ENCODE measurements at places on chromosomes 3 and 15. TPM values are rescaled to one million over a fixed set of nuclear protein-coding genes. Genes with fewer than 3 reads are reported as not detected.

Gene SENP7
- polyA plus RNA-seq: 10.1 TPM

Gene RAB6B
- 2.6 TPM for polyA plus RNA-seq

Gene PLA1A
- 2.9 TPM for polyA plus RNA-seq

Gene GABRR3
- polyA plus RNA-seq: not detected

Gene EFCC1
- polyA plus RNA-seq: 0.11 TPM

Gene CCDC54
- 0.89 TPM for polyA plus RNA-seq

Gene CLRN1
- polyA plus RNA-seq: not detected

Gene CLDN18
- polyA plus RNA-seq: 36.4 TPM

Gene SLC22A13
- polyA plus RNA-seq: not detected

Gene HTD2
- 18.1 TPM for polyA plus RNA-seq

Gene IL5RA
- polyA plus RNA-seq: not detected

Gene KLHL6
- polyA plus RNA-seq: 0.04 TPM

Gene CDCP1
- polyA plus RNA-seq: 4.8 TPM

Gene STOML1
- polyA plus RNA-seq: 19.8 TPM

Gene TBCCD1
- 14.9 TPM for polyA plus RNA-seq

Gene INSYN1
- 8.1 TPM for polyA plus RNA-seq

Gene SLC12A8
- 18.9 TPM for polyA plus RNA-seq

Gene CYP11A1
- polyA plus RNA-seq: 2.6 TPM

Gene CFAP161
- polyA plus RNA-seq: 0.81 TPM

Gene SHF
- 15.0 TPM for polyA plus RNA-seq

Gene CNTN3
- polyA plus RNA-seq: 4.1 TPM

Gene IL20RB
- polyA plus RNA-seq: 0.59 TPM

Gene PRR20G
- polyA plus RNA-seq: not detected

Gene PEX5L
- 0.13 TPM for polyA plus RNA-seq

Gene ZNF621
- 5.9 TPM for polyA plus RNA-seq

Gene FEZF2
- polyA plus RNA-seq: not detected

Gene EOGT
- polyA plus RNA-seq: 7.4 TPM

Gene KPNA4
- polyA plus RNA-seq: 6.8 TPM

Gene KCNH8
- polyA plus RNA-seq: 1.1 TPM

Gene WDR93
- not detected for polyA plus RNA-seq

Gene OIP5
- polyA plus RNA-seq: 3.6 TPM

Gene RTP1
- polyA plus RNA-seq: not detected

Gene GHSR
- not detected for polyA plus RNA-seq

Gene ABCC5
- polyA plus RNA-seq: 36.5 TPM

Gene SLC24A5
- not detected for polyA plus RNA-seq

Gene BFSP2
- polyA plus RNA-seq: not detected

Gene GOLGA8R
- not detected for polyA plus RNA-seq

Gene FANCD2OS
- polyA plus RNA-seq: not detected

Gene FES
- polyA plus RNA-seq: 7.3 TPM

Gene HTR3C
- not detected for polyA plus RNA-seq

Gene DNASE1L3
- 1.8 TPM for polyA plus RNA-seq

Gene OXNAD1
- 14.4 TPM for polyA plus RNA-seq

Gene WHAMM
- polyA plus RNA-seq: 8.0 TPM

Gene SERPINI2
- polyA plus RNA-seq: not detected

Gene OR5K2
- polyA plus RNA-seq: not detected

Gene P2RY14
- not detected for polyA plus RNA-seq

Gene CKMT1A
- 8.2 TPM for polyA plus RNA-seq

Gene LRRC31
- polyA plus RNA-seq: 1.4 TPM

Gene ECE2
- not detected for polyA plus RNA-seq

Gene PP2D1
- polyA plus RNA-seq: 0.40 TPM

Gene TGM5
- not detected for polyA plus RNA-seq

Gene ACVR2B
- 10.0 TPM for polyA plus RNA-seq

Gene CD96
- polyA plus RNA-seq: 2.0 TPM

Gene TMEM207
- polyA plus RNA-seq: 1.5 TPM

Gene GOLGA6L4
- 3.3 TPM for polyA plus RNA-seq

Gene CPNE9
- not detected for polyA plus RNA-seq

Gene PROS1
- 58.7 TPM for polyA plus RNA-seq

Gene ANKUB1
- polyA plus RNA-seq: not detected

Measured in hepatocyte (in vitro differentiated cells).